ENCODE measurements at places on chromosomes 6 and 20.

GRCh38 chr6:155232848-155233247 is 31.0 kb upstream of the CLDN20 start:
- no peak for DNase-seq

- no peak for DNase-seq
Measured at GRCh38 chr6:119829006-119829405, 479.4 kb upstream of the MAN1A1 start.

- no peak for DNase-seq
Measured at GRCh38 chr6:12096342-12096741, 84.2 kb downstream of the HIVEP1 start.

- no peak for DNase-seq
Measured at GRCh38 chr6:71345476-71346333, 57.1 kb downstream of the OGFRL1 start.

- no peak for DNase-seq
Measured at GRCh38 chr6:154768280-154768679, 35.1 kb downstream of the SCAF8 start.

GRCh38 chr6:83948851-83949250 is 84.7 kb upstream of the MRAP2 start:
- no peak for DNase-seq

- DNase-seq: no peak
Measured at GRCh38 chr6:121940728-121941127, 458.7 kb upstream of the HSF2 start.

- peak; percentile 3 for DNase-seq
Measured at GRCh38 chr6:72861059-72861458, 239.2 kb downstream of the KCNQ5 start.

- DNase-seq: peak; percentile 46
Measured at GRCh38 chr6:10962673-10963072, 75.8 kb downstream of the SYCP2L start.

DNA sequence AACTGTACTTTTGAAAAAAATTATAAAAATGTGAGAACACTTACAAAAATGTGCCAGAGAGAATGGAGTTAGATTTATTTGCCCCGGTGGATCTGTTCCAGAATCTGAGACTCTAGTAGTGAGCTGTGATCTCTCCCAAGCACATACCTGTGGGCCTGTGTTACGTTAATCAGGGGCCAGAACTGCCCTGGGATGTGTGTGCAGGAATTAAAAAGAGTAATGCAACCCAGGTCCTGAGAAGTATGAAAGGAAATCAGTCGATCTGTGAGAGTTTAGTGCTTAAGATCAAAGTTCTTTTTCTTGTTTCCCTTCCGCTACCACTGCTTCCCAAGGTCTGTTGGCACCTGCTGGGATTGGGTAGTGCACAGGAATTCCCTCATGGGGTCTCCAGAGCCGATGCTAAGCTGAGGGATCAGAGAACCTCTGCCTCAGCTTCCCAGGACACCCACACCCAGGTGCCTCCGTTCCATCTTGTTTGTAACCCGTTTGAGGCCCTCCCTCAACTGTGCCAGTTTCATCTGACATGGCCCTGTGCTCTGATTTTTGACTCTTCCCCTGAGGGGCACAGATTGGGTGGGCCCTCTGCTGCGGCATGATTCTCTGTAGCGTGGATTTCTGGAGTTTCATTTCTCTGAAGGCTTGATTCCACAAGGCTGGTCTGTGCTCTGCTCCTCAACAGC is 87.7 kb downstream of the RREB1 start:
- DNase-seq: peak; percentile 17

DNA sequence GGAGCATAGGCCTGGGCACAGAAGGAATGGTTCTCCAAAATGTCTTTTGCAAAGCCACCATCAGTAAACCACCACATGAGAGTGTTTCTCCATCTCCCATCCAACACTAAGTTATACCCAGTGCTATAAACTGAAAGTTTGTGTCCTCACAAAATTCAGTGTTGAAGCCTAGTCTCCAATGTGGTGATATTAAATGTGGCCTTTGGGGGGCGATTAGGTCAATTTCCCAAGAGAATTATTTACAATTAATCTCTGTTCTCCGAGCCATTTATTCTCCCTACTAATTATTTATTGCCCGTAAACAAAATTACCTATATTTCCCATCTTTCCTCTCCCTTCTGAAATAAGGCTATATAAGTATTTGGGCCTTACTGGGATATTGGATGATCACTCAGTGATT is 26.1 kb downstream of the OR2B2 start:
- DNase-seq: no peak

DNA sequence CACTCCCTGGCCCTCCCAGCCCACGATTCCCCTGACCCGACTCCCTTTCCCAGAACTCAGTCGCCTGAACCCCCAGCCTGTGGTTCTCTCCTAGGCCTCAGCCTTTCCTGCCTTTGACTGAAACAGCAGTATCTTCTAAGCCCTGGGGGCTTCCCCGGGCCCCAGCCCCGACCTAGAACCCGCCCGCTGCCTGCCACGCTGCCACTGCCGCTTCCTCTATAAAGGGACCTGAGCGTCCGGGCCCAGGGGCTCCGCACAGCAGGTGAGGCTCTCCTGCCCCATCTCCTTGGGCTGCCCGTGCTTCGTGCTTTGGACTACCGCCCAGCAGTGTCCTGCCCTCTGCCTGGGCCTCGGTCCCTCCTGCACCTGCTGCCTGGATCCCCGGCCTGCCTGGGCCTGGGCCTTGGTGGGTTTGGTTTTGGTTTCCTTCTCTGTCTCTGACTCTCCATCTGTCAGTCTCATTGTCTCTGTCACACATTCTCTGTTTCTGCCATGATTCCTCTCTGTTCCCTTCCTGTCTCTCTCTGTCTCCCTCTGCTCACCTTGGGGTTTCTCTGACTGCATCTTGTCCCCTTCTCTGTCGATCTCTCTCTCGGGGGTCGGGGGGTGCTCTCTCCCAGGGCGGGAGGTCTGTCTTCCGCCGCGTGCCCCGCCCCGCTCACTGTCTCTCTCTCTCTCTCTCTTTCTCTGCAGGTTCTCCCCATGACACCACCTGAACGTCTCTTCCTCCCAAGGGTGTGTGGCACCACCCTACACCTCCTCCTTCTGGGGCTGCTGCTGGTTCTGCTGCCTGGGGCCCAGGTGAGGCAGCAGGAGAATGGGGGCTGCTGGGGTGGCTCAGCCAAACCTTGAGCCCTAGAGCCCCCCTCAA is at the start of gene LTA:
TSS of gene LTA (plus strand) at position 249 of the 871 bp plus-strand sequence. CDS start at position 703, 454 bp downstream.
- DNase-seq: no peak

DNA sequence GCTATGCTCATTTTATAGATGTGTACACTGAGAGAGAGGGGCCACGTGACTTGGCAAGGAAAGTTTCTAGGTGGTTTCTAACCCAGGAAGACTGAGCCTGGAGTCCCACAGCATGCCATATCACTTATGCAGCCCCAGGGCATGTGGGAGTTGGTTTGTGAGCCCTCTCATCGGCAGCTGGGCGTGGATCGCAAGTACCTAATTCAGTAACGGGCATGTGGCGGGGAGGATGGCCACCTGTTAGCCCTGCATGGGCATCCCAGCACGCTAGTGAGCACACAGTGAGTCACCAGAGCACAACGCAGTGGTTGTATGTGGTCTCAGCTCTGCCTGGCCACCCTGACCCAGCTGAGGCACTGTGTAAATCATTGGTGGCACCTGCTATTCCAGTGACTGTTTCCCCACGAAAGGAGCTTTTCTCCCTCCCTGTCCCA is 88.3 kb downstream of the NINL start:
- DNase-seq: no peak

GRCh38 chr20:36331209-36331608 is 25.1 kb downstream of the DLGAP4 start:
- DNase-seq: no peak

GRCh38 chr6:11200356-11200755 is 32.1 kb downstream of the NEDD9 start:
- peak; percentile 31 for DNase-seq

- DNase-seq: no peak
Measured at GRCh38 chr20:3364323-3365013, 43.0 kb downstream of the DNAAF9 start.

GRCh38 chr6:152223636-152224035 is 413.5 kb downstream of the SYNE1 start:
- no peak for DNase-seq

DNA sequence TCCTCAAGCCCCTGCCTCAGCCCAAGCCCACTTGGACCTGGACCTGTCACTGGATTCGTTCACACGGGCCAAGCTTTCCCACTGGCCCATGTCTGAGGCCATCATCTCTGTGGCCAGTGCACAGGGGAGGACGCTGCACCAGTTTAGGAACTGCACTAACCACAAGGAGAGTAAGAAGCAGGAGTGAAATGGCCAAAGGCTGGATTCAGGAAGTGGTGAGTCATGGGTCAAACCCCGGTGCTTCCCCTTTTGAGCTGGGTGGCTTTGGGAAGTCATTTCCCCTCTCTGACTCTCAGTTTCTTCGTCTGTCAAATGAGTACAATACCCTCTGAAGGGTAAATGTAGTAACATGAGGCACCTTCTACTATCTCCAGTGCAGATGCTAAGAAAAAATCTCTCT is 87.9 kb downstream of the CD40 start:
- peak; percentile 84 for DNase-seq

DNA sequence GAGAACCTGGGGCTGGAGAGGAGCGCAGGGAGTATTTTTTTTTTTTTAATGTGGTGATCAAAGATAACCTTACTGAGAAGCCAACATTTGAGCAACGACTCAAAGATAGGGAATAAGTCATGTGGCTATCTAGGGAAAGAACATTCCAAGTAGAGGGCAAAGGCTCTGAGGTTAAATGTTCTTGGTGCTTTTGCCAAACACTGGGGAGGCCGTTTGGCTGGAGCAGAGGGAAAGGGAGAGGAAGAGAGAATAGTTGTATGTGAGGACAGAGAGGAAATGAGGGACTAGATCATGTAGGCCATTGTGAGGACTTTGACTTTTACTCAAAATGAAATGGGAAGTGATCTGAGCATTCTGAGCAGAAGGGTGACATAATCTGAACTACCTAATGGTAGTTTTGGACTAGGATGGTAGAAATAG is 27.8 kb downstream of the ACSS2 start:
- no peak for DNase-seq

Data from AG08395 (cell line).